GM18507 (cell line): ENCODE measurements at places on chromosomes 16 and 17.

- no peak for DNase-seq
Measured at GRCh38 chr16:5216441-5217080, 119.0 kb upstream of the EEF2KMT start.

GRCh38 chr17:67520916-67521774 is 144.1 kb downstream of the PITPNC1 start:
- DNase-seq: no peak

DNA sequence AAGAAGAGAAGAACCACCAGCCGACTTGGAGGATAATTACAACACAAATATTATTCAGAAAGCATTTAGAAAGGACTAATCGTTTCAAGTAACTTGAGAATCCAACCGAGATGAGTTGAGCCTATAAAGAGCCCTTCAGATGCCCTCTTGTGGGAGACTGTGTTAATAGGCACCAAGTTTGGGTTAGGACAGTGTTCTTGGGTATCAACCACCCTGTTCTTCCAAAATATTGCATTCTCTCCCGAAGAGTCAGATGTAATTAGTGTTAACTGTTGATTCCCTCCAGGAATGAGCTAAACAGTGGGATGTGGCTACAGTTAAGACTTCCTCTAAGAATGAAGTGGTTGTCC is 87.8 kb upstream of the NOL11 start:
- DNase-seq: no peak

DNA sequence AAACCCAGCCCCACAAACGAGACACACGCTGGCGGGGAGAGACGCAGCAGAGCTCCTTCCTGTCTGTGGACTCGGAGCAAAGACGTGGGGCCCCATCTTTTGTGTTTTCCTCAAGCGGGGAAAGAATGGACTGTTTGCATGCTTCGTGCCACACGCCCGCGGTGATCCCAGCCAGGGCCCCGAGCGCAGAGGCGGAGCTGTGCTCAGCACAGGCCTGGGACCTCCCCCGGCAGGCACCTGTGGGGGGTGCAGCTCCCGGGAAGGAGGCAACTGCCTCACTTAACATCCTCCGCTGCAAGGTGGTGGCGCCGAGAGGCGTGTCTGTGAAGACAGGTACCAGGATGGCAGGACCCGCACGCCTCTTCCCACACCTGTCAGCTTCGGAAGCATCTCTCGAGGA is 19.1 kb downstream of the TRARG1 start:
- no peak for DNase-seq

- DNase-seq: no peak
Measured at GRCh38 chr17:47295037-47295873, 28.5 kb upstream of the EFCAB13 start.

DNA sequence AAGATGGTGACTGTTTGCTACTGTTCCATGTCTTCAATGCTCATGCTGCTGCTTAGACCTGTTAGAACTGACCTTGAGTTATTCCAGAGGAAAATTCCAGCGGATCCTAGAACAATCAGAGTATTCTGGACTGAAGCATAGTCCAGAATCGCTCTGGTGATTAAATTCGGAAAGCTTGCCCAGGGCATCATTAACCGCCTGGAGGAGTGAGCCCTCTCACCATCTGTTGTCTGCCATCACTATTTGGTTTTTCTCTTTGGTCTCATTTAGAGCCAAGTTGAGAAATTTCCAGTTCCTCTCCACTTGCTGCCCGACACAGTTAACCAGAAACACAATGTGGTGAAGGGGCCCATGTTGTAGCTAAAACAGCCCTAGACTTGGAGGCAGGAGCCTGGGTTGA is 104.1 kb downstream of the BMERB1 start:
- DNase-seq: no peak

GRCh38 chr16:89364606-89365005 is 125.8 kb downstream of the ANKRD11 start:
- no peak for DNase-seq

DNA sequence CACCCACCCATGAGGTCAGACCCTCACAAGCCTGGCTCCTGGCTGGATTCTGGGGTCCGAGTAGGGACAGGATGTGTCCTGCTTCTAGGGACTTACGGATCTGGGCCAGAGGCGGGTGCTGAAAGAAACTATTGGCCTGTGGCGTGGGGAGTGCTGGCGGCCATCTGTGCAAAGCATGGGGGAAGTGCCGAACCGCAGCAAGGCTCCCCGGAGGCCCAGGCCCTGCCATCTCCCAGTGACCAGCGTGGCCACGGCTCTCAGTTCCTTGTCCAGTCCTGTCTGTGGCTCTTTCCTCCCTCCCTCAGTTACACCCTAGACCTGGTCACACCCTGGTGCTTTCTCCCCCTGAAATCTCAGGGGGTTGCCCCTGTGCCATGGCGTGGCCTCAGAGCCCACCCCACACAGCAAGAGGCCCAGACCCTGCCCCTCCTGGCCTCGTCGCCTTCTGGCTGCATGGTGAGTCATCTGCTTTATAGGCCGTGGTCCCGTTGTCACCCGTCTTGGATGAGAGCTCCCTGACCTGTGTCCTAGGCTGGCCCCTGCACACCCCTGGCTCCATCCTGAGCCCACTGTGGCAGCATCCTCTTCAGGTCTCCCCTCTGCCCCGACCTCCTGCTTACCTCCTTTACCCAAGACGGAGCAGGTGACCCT is 54.5 kb downstream of the PRMT7 start:
- DNase-seq: no peak

DNA sequence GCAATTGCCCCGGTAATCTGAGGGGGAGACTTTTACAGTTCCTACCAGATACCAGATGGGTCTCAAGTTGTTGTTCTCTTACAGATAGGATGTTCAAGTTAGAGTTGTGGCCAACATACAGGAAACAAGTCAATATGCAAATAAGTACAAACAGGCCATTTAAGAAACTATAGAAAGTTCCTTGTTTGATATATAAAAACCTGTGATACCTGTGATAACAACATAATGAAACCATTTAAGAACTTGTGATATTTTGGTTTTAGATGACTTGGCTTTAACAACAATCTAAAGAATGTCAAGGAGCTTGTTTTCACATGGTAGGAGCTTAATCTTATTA is 16.8 kb downstream of the CDR2 start:
- no peak for DNase-seq

DNA sequence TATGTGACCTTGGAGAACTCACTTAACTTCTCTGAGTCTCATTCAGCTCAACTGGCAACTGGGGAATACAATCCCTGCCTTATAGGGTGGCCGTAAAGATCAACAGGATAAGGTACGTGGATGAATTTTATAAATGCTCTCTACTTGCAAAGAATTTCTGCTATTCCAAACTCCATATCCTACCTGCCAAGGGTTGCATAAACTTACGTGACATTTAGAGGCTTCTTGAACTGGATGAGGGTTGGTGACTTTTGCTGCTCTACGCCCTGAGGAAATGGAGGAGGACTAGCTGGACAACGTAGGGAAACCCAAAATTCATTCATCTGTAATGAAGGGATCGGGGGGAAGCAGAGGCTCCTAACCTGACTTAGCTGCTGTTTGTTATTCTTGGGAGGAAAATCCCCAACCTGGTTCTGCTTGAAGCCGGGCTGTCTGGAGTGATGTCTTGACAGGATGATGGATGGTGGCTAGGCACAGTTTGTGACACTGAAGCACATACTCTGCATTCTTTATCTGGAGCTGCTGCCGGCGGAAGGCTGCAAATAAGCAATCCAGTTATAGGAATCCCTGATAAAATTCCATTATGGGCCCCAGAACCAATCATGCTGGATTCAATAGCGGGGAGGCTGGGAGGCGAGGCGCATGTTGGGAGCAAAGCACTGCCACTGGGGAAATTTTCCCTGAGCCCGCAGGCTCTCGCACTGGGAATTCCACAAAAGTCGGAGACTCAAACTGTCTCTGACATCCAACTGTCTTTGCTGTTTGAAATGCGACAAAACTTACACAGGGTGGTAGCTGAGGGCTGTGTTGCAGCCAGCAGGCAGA is 94.7 kb upstream of the SDK2 start:
- no peak for DNase-seq
